ENCODE measurements at places on chromosomes 5 and 9.

- DNase-seq: no peak
Observed at GRCh38 chr5:118921866-118922265, 66.5 kb downstream of the DTWD2 start.

GRCh38 chr9:113403646-113404045, 2.6 kb upstream of the ALAD start:
- no peak for DNase-seq

GRCh38 chr9:116282597-116282996, 129.0 kb downstream of the PAPPA start:
- no peak for DNase-seq

DNA sequence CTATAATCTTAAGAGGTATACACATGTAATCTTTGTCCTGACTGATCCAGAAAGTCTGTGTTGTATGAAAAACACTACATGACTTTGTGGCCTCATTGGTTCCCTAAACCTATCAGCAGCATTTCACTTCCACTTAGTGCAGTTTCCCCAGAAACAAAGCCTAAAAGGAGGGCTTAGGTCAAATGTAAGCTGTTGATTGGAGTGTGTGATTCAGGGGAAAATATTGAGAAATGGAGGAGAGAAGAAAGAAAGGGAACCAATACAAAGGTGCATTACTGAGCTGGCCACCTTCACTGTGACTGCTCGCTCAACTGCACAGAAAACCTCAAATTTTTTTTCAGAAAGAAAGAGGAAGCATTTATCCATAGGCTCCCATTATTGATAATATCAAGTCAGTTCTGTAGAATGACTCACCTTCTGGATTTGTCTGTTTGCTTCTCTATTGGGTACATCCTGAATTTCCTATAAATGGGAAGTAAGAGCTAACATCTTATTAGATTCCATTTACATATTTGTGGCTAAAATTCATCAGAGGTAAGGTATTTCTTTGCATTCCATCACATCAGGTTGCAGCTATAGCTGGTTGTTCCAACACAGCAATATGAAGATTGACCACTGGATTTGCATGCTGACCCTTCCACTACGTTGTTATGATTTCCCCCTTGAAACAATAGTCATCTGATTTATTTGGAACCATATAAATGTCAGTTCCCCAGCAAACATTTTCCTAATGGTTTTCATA, 10.3 kb upstream of the FST start:
- DNase-seq: no peak

DNA sequence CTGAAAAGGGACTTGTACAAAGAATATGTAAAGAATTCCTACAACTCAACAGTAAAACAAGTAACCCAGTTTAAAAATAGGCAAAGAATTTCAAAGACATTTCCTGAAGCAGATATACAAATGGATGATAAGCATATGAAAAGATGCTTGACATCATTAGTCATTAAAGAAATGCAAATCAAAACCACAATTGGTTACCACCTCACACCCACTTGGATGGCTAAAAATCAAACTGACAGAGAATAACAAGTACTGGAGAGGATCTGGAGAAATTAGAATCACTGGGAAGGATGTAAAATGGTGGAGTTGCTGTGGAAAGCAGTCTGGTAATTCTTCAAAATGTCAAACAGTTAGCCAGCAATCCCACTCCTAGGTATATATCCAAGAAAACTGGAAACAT, 12.5 kb upstream of the FOXE1 start:
- no peak for DNase-seq

- DNase-seq: no peak
Observed at GRCh38 chr5:96683392-96683791, 21.2 kb downstream of the CAST start.

- no peak for DNase-seq
Observed at GRCh38 chr5:124630767-124631704, 115.4 kb downstream of the ZNF608 start.

- DNase-seq: peak; percentile 57
Observed at GRCh38 chr5:56480078-56480704, 247.1 kb upstream of the ANKRD55 start.

DNA sequence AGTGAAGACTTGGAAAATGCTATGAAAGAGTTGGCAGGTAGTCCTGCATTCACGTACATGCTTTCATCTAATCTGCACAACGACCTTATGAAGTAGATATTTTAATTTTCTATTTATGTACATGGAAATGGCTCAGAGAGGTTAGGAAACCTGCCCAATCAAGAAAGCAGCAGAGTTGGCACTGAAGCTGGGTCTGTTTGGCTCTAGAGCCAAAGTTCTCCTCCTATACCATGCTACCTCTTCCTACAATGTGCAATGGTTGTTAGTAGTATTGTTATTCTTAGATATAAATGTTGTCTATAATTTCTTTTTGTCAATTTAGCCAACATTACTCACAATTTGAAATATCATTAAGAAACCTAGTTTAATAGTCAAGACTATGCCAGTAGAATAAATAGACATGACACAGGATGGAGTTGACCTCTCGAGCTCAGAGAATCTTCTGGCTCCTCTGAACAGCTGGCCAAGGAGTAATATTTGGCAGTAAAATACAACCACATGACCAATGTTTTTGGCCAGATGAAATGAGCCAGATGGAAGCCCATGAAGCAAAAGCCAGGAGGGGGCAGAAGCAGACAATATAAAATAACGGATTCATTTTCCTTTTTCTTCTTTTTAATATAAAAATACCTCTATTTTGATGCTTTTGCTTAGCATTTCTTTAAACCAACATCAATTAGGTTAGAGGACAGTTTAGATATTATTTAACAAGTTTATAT, 542.3 kb downstream of the PDE4D start:
- no peak for DNase-seq

DNA sequence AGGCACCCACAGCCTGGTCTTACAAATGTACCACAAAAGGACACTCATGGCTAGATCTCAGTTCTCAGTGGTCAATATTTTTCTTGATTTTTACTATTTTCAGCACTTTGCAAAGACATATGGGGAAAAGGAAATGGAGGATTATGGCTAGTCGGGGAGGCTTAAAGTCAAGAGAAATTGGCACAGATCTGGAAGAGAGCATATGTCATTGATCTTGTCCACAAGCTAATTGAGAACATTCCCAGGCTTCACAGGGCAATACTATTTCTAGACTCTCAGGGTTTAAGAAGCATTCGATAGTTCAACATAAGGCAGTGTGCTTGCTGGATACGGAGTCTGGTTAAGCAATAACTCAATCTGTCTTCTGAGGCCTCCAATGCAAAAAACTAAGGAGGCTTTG, 285.8 kb downstream of the ZNF608 start:
- DNase-seq: no peak

GRCh38 chr9:86368871-86369521, 14.8 kb upstream of the TUT7 start:
- DNase-seq: no peak

DNA sequence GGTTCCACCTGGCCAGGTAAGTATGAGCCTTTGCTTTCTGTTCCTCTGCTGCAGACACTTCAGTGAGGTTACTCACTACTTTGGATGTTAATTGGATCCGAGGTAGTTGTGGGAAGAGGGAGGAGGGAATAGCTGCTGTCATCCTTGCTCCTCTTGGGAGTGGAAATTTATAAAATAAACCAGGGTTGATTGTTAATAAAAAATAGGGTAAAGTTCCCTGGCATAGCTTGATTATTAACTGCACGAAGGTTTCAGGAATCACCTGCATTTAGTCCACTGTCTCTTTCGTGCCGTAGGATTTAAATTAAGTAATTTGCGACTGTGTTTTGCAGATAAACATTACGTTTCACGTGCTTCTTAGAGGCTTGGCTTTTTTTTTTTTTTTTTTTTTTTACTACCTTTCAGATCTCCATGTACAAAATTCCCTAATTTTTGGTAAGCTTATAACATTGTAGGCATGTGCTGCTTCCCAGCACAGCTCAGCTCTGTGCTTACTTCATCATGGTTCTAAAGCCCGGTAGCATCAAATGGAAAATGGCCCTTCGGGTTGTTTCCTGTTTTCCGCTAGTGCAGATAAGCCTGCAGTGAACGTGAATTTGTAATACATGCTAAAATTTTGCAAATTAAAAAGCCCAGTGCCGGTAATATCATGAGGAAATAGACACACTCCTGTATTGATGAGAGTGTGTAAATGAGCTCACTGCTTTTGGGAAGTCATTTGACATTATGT, 26.9 kb upstream of the LTC4S start:
- DNase-seq: no peak

GRCh38 chr5:1330146-1330846, 14.6 kb downstream of the CLPTM1L start:
- peak; percentile 25 for DNase-seq

- DNase-seq: no peak
Observed at GRCh38 chr5:68554571-68555279, 339.2 kb downstream of the PIK3R1 start.

DNA sequence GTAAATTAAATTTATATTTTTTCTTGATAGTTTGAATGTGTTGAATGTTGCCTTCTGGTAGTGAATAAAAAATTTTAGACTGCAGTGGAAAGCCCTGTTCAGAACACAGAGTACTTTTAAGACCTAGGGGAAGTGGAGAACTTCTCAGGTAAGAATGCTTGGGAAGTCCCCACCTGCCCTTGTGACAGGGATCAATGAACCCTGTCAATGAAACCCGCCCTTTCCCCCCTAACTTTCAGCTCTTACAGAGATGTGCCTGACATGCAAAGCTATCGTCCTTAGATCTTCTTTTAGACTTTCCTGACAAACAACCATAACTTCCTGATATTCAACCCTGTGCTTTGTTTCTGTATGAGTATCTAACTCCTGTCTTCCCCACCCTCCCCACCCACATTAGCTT, 562.7 kb downstream of the TLE4 start:
- no peak for DNase-seq
